ENCODE measurements at places on chromosomes 7 and 10.

DNA sequence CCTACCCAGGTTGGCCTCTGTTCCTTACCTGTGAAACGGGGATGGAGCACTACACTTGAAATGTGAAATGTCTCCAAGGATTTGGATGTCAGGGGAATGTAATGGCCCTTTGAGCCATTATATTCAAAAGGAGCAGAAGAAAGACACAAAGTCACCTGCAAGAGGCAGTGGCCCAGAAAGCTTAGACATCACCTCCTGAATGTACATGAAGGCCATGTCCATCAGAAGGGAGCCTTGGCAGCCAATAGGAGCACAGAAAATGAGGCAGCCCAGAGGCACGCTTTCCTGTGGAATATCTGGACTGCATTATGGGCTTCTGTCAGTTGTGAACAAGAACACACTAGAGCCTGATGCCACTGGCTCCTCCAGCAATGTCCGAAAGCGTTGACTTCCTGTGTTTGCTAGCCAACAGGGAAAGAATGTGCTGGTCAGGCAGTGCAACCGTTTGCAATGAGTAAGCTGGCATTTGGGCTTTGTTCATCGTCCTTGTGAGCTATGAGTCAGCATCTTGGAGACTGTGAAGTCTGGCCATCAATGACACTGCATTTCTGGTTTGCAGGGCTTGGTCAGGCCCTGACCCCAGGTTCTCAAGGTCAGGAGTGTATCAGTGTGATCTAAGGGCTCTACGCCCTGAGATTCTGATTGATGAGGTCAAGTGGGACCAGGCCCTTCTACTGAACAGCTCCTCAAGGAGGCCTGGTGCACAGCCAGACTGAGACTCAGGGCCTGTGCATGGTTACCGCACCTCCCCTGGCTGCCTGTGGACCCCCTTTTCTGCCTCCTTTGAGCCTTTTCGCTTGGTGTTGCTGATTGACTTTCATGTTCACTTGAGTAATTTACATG lies 222.4 kb downstream of the RPS24 start:
- DNase-seq = peak; percentile 92

GRCh38 chr7:137482466-137482865 lies 138.9 kb upstream of the PTN start:
- DNase-seq = no peak

GRCh38 chr7:5553298-5553877 lies 129.8 kb upstream of the TNRC18 start:
- DNase-seq = no peak

DNA sequence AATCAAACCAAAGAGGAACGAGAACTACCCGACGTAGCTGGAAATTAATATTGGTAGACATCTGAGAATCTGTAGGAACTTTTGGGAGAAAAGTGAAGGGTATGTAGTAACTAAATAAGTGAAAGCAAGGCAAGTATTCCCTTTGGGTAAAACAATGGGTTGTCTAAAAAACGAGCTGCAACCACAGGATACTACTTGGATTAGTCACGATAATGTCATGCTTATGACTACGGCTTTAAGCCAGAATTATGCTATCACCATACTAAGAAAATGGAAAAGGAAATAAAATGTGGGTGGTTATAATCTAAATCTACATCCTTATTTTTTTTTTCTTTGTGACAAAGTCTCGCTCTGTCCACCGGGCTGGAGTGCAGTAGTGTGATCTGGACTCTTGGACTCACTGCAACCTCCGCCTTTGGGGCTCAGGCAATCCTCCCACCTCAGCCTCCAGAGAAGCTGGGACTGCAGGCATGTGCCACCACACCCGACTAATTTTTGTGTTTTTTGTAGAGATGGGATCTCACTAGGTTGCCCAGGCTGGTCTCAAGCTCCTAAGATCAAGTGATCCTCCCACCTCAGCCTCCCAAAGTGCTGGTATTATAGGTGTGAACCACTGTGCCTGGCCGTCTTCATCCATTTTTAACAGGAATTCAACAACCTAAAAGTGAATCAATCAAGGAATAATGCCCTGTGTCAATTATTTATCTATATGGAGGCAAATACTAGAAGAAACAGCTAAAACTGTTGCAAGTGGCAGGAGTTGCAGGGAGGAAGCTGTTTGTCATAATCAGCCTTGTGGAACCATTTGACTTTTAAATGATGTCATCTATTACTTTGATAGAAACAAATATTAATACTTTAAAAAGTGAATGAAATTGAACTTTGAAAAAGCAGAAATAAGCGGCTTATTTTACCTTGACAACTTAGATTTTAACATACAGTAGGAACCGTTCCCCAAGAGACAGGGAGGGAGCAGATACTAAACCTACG lies 189.3 kb downstream of the PRPF18 start:
- peak; percentile 82 for DNase-seq

DNA sequence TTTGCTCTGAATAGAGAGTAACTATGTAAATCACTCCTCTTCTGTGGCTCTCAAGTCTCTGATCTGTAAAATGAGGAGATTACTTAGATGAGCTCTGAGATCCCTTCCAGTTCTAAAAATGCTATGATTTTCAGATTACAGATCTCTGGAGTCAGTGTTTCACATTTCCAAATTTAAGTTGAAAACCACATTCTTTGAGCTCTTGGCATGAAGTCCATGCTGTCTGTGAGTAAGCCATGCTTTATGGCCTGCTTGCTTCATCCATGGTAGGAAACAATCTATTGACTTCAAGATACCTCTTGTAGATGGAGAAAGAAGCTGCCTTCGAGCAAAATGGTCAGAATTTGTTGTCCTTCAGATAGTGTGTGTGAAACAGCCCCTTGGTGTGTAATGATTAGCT lies 64.9 kb downstream of the CELF2 start:
- no peak for DNase-seq

DNA sequence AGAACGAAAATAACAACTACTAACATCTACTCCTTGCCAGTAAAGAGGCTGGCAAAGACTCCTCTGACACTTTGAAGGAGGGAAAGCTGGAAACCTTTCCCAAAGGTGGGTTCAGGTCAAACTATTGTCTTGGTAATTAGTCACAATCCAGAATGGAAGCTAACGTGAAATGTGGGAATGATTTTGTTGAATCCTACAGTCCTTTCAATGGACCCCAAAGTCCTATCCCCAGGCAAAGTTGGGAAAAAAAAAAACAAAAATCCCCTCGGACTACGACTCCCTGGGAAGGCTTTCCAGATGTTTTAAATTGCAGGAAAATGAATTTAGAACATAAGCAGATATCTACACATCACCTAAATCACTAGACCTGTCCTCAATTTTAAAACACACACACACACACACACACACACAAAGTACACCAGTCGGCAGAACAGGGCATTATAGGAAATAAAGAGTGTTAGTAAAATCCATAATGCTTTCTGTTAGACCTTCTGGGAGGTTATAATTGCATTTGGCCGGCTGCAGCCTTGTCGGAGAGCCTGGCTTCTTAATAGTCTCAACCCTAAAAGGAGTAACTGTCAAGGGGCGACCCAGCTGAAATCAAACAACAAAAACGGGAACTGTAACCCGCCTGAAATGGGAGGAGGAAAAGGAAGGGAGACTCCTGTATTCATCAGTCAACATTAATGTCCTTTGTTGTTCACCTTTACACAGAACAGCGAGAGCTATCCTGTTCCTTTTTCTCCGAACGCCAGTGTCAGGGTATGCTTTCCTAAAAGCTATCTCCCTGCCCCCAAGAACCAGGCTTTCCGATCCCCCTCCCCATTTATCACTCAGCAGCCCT lies 1.5 kb downstream of the DOCK4 start:
- DNase-seq = peak; percentile 33

- peak; percentile 57 for DNase-seq
These were observed 247.1 kb upstream of the GRB10 start for GRCh38 chr7:51029701-51030191.

- DNase-seq = no peak
These were observed 33.0 kb downstream of the CAMK2B start for GRCh38 chr7:44292420-44292817.

DNA sequence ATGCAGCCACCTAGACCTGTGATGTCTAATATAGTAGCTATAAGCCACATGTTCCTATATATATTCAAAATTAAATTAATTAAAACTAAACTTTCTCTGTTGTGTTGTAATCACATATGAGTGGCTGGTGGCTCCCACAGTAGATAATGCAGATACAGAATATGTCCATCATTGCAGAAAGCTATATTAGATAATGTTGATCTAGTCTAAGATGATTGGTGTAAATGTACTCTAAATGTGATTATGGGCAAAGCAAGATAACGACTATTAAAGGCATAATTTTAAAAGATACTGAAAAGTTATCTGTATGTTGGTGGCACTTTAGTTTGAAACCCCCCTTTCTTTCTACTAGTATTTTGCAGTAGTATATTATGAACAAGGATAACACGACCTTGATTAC lies 5.7 kb upstream of the HGF start:
- DNase-seq = no peak

GRCh38 chr10:30435073-30435422 lies 1.1 kb downstream of the MAP3K8 start:
- no peak for DNase-seq

- DNase-seq = no peak
These were observed 404.9 kb upstream of the MBL2 start for GRCh38 chr10:53177468-53177867.

- DNase-seq = no peak
These were observed 108.7 kb downstream of the PHTF2 start for GRCh38 chr7:77907281-77907680.

GRCh38 chr7:100435401-100436304 lies 644 bp downstream of the PPP1R35 start:
- peak; percentile 46 for DNase-seq

DNA sequence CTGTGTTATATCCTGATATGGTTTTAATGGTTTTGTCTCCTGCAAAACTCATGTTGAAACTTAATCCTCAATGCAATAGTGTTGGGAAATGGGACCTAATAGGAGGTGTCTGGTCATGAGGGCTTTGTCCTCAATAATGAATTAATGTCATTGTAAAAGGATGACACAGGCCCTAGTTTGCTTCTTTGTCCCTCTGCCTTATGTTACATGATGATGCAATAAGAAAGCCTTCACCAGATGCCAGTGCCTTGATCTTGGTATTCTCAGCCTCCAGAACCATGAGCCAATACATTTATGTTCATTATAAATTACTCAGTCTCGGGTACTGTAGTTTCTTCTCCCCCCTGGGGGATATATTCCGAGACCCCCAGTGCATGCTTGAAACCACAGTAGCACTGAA lies 1247.4 kb upstream of the SORCS1 start:
- no peak for DNase-seq

- DNase-seq = no peak
These were observed 416.2 kb upstream of the TPK1 start for GRCh38 chr7:145252031-145252430.

- DNase-seq = no peak
These were observed 24.2 kb downstream of the PILRA start for GRCh38 chr7:100397315-100398081.

- no peak for DNase-seq
These were observed 14.8 kb upstream of the DNAJC12 start for GRCh38 chr10:67852761-67853160.

GRCh38 chr7:22569586-22570321 lies 69.8 kb upstream of the STEAP1B start:
- DNase-seq = no peak

- no peak for DNase-seq
These were observed 98.3 kb downstream of the PTN start for GRCh38 chr7:137245186-137245585.

GRCh38 chr10:99431190-99431760 lies 851 bp upstream of the GOT1 start:
- DNase-seq = peak; percentile 50

GRCh38 chr10:35585903-35586535 lies 19.1 kb upstream of the GJD4 start:
- DNase-seq = no peak

- DNase-seq = no peak
These were observed 23.8 kb downstream of the WBP1L start for GRCh38 chr10:102767428-102768160.

GRCh38 chr10:33032654-33033151 lies 74.7 kb upstream of the ITGB1 start:
- peak; percentile 85 for DNase-seq

GRCh38 chr10:19209319-19209718 lies 160.7 kb downstream of the MALRD1 start:
- DNase-seq = no peak

DNA sequence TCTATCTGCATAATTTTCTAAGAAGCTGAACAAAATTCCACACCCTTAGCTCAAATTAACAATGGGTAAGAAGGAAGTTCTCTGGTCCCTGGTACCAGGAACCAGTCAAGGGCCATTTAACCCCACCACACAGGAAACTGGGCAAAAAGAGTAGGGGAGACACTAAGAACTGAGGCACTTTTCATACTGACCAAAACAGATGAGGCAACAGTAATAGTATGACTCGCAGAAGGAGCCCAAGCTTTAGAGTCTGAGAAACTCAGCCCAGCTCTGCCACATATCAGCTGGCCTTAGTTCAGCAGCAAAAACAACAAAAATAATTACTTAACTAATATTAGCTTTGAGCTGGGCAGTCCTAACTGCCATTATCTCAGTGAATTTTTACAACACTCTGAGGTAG lies 221.2 kb downstream of the FAM107B start:
- peak; percentile 64 for DNase-seq

- DNase-seq = no peak
These were observed 71.1 kb downstream of the LYZL2 start for GRCh38 chr10:30558411-30558810.
